ENCODE measurements at places on chromosomes 2 and 18.

DNA sequence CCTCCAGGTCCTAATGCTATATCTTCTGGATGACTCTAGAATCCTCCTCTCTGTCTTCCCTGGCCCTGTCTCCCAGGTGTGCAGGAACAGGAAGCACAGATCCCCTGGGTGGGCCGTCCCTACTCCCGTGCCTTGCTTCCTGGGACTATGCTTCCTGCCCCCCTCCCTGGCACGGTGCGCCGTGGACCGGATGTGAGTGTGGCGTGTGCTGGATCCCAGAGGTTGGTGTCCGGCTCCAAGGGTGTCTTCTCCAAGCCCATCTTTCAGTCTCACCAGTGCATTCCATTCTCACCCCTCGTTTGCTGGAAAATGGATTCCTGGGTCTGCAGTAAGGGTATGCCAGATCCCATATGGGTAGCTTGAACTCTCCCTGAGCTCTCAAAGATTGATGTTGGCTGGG, 144.4 kb upstream of the TWIST2 start:
- no peak for DNase-seq

- no peak for DNase-seq
These were observed 24.5 kb downstream of the CYP27A1 start for GRCh38 chr2:218806346-218806978.

DNA sequence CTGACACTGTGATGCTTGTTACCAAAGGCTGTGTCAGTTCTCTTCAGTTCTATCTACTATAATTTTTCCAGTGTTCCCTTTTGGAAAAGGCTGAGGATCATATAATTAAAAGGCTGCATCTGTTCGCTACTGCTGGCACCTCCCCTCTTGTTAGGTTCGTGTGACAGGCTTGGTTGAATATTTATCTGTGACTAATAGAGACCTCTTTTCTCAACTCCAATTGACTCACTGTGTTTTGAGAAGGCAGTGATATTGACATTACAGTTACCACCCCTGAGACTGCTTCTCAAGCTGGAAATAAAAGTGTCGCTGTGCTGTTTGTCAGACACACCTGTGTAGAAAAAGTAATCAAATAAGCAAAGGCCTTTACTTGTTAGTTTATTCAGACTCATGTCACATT, 205.5 kb upstream of the KCNH7 start:
- DNase-seq = no peak

DNA sequence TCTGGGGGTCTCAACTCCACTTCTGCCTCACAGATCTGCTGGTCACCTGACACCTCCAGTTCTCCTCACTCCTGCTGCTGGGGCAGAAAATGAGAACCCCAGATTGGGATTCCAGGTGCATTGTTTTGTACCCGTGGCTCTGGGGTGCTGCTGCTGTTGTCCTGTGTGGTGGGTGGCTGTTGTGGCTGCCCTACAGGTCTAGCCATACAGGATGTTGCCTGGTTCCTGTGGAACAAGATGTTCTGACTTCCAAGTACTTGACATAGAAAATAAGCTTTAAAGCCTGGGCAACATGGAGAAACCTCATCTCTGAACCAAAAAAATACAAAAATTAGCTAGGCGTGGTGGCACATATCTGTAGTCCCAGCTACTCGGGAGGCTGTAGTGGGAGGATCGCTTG, 38.1 kb downstream of the CHRNA1 start:
- no peak for DNase-seq

- no peak for DNase-seq
These were observed 213.2 kb downstream of the GBX2 start for GRCh38 chr2:235954888-235955480.

DNA sequence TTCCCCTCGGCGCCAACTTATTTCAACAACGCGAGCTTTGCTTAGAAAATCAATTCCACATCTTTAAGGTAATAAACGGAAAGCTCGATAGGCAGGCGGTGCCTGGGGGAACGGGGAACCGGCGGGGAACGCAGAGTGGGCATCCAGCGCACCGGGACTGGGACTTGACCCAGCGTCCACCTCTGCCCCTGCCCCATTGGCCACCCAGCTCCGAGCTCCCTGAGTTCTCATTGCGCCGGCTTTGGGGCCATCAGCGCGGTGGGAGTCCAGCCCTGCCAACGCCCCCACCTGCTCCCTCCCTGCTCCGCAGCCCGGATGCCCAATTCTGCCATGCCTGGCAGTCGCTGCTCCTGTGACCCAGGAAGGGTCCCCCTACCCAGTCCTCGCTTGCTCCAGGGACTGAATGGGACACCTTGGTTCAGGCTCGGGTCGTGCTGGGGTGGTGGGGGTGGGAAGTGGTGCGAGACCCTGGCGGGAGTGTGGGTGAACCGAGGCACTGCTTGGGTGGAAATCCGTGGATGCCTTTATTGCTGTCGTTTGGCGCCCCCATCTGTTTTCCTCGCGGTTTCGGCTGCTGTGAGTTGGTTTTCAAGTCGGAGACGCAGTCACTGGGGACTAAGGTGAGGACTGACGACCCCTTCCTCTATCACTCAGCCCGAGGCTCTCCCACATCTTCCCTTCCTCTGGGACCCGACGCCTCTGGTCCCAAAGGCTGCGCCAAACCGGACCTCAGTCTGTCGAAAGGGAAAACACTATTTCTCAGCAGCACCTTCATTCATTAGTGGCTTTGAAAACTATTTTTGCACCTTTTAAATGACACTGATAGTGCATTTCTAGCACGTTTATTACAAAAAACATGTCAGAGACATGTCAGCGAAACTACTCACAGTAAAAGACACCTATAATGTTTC, 2.4 kb upstream of the EVX2 start:
- DNase-seq = no peak

GRCh38 chr2:172281648-172282570, 145.5 kb upstream of the ITGA6 start:
- no peak for DNase-seq

- no peak for DNase-seq
These were observed 797.4 kb downstream of the CNTNAP5 start for GRCh38 chr2:124822516-124822915.

GRCh38 chr2:16626997-16627605, 38.5 kb downstream of the CYRIA start:
- DNase-seq = no peak

DNA sequence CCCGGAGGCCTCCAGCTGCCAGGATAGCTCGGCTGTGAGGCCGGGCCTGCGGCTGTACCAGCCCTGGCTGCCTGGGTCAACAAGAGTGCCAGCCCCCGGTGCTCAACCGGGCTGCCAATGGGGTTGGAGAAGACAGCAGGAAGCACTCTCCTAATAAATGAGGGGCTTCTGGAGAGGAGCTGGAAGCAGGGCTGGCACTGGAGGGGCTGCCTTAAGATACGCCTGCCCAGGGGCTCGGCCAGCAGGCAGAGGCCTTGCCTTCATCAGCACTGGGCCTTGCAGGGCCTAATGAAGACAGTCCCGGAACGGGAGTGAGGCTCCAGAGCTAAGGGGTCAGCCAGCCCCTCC, 73.6 kb downstream of the TEX51 start:
- no peak for DNase-seq

Data from stimulated activated CD4-positive, alpha-beta T cell treated with anti-CD3 and anti-CD28 coated beads, Interleukin-1b, Interleukin-23, amount 100 ng/mL, for 24 hours (primary cell).